Stimulated activated CD4-positive, alpha-beta T cell treated with anti-CD3 and anti-CD28 coated beads, Interleukin-4, amount 100 ng/mL, for 24 hours (primary cell): ENCODE measurements at places on chromosomes 2 and 18.

DNA sequence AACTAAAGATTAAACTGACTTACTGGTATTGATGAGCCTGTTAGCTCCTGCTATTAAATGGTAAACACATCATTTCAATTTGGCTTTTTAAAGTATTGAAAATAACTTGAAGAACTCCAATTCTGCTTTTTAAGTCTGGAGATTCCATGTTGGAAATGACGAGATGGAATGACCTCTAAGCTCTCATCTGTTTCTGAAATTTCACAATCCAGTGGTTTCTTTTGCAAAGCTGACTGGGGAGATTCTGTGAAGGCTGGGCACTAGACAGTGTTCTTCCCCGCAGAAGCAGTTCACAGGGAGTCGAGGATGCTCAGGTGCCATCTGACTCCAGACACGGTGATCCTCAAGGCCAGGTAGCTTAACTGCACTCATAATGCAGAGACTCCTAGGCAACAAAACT, 44.7 kb downstream of the DHRS9 start:
- DNase-seq, result no peak

GRCh38 chr2:19577723-19578122, 219.3 kb upstream of the OSR1 start:
- DNase-seq, result no peak

- DNase-seq, result no peak
Observed at GRCh38 chr2:207704078-207704477, 7.4 kb upstream of the CCNYL1 start.

DNA sequence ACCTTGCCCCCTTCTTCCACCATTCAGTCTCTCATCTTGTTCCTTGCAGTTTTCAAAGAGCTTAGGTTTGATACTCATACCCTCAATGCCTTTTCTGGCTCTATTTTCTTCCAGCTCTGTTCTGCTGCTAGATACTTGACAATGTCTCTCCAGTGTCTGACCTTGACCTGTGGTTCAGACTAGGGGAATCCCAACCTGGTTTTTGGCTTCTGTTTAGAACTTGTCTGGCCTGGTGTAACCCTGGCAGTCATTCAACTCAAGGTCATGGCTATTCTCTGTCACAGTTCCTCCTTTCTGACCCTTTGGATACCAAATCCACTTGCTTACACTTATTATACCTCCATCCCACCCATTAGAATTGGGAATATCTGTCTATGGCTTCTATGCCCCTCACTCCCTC, 31.8 kb upstream of the IMP4 start:
- no peak for DNase-seq

DNA sequence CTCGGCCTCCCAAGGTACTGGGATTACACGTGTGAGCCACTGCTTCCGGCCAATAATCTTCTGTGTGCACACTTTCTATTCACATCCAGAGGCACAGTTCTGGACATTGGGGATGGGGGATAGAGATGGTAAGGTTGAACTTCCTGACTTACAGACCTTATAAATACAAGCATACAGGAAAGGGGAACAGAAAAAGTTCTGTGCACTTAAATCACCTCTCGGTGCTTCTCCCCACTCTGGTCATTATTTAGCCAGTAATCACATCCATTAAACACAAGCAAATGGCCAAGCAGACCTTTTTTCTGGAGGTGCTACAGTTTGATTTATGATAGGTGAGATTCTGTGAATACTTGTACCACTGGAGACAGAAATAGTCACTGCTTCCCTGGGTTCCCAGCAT, 110.6 kb downstream of the CRIM1 start:
- no peak for DNase-seq

DNA sequence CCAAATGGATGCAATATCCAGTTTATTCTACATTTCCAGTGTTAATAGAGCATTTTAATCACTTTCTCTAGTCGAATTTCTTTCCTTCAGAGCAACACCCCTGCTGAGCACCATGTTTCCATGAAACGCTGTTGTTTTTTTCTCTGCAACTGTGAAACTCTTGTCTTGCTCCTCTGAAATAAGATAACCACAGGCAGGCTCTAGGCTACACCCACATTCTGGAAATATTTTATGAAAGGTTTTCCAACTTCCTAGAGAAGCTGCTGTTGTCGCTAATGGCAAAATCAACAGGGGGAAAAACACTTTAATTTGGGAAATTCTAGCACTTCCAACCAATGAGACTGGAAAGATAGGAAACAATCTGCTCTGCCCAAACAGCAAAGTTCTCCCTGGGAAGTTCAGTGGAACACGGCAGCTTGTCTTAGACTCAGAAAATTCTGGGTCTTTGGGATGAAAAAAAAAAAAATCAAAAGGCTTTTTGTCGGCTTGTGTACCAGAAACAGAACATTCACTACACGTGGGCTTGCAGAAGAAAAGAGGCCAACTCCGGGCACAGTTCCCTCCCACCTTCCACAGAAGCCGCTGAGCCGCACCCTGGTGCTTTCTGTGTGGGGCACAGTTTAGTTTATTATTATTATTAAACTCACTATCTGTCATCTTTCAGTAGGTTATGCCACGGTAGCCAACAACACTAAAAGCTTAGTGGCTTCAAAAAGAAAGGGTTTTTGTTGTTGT, 98.7 kb downstream of the MMADHC start:
- no peak for DNase-seq

GRCh38 chr2:39620067-39620466, 45.6 kb upstream of the TMEM178A start:
- peak; percentile 15 for DNase-seq

GRCh38 chr2:119197126-119197405, 26.6 kb upstream of the STEAP3 start:
- DNase-seq, result no peak

GRCh38 chr2:223457301-223457700, 144.9 kb downstream of the SCG2 start:
- DNase-seq, result no peak
